IPS-NIHi11 (cell line): ENCODE measurements at places on chromosomes 6 and 20.
A peak's percentile ranks its signal among the peaks of the same experiment; 100 is the strongest.

DNA sequence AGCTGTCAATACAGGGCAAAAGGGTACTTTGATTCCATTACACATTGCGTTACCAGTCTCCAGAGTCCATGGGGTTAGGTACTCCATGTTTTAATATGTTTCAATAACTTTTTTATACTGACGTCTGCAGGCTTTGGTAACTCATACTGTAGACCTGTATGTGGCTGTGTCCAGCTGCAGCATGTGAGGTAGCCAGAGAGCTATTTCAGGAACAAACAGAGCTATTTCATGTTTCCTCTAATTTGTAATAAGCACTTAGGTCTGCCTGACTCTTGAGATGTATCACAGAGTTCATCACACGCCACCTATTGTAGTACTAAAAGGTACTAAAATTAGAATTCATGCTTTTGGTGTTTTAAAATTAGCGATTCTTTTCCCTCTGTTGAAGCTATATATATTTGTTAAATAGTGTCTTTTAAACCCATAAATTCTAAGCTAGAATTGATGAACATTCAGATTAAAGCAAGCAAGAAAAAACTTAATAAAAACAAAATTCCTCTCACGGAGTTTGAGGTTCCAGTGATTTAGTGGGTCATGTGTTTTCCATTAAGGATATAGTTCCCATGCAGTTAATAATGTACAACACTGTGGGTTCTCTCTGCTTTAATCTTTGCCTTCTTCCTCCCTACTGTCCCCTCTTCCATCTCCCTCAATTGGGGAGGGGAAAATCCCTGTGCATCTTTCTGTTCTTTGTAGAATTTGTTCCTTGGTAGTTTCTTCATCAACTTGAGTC lies 37.0 kb downstream of the FOXO3 start:
- no peak for DNase-seq

GRCh38 chr6:63887002-63887751 lies 251.6 kb downstream of the PHF3 start:
- no peak for DNase-seq

DNA sequence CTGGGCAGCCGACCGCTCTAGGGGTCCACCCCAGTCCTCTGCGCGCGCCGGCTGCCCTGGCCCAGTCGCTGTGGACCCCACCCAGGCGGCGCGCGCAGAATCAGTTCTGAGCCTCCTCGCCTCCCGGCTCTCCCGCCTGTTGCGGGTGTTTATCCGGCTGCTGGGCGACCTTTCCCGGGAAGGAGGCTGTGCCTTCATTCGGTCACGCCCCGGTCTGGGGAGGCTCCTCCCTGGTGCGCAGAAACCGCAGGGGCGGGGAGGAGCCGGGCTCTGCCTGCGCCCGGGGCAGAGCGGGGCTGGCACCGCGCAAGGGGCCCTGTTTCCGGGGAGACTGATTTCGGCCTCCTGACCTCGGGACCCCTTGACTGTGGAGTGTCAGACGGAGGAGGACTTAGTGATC lies 80.8 kb upstream of the EYS start:
- DNase-seq, result no peak

DNA sequence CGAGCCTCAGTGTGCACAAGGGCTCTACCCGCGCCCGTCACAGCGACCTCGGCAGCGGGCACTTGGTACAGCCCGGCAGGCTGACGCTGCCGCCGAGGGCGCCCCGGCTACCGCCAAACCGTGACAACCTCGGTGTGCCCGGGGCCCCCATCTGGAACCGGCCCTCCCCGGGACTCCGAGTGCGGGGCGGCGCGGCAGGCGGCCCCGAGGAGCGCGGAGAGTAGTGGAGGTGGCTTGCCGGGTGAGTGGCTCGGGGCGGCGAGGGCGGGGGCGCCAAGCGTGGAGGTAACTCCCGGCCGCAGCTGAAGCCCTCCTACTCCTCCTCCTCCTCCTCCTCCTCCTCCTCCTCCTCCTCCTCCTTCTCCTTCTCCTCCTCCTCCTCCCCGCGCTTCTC lies at the start of gene ISM1:
Gene ISM1, plus strand, starts transcription at position 371 of the 394 bp plus-strand sequence. CDS start 503 bp downstream, outside the sequence.
- DNase-seq, result peak; percentile 38

DNA sequence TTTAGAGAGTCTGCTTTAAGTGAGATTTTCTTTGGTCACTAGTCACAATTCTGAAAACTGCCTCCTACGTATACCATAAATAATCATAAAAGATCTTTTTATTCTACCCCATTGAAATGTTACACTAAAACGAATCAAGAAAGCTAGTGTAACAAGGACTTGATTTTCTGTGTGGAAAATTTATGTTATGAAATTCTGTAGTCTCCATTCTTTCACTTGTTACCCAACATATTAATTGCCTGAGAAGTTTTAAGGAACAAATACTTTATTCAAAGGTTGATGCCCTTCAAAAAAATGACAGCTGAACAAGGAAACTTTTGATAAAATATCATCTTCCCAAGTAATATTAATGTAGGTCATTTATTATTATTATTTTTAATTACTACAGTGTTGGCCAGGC lies 13.3 kb upstream of the HBS1L start:
- no peak for DNase-seq

DNA sequence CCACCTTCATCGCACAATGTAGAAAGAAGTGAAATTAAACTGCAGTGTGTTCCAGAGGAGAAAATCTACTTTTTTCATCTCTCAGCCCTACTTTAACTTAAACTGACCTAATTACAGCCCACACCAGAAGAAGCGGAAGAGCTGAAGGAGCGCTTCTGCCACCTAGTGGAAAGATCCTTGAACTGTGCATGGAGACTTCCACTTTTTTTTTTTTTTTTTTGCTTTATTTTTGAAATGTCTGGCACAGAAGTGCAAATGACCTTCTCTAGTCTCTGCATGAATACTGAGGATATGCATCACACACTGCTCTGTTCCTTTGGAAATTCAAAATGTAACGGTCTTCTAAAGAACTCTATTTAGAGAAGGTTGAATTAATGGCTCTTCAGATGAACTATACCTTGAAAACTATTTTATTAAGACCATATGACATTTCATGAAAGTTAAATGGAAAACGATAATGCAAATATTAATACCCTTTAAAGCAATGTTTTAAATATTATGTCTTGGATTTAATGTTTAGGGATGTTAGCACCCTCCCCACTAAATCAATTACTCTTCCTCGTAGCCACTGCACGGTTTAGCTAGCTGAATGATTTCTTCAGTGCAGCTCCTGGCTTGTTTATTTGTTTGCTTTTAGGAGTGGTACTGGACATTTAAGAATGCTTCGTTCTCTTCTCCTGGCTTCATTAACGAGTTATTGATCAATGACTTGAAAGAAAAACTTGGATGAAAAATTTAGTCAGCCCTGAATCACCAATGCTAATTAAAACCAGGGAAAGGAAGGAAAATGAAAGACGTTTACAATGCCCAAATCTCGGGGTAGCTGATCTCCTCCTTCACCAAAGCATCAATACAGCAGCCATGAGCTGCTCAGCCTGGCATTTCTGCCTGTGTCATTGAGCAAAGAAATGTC lies 569.6 kb upstream of the GJE1 start:
- peak; percentile 54 for DNase-seq

DNA sequence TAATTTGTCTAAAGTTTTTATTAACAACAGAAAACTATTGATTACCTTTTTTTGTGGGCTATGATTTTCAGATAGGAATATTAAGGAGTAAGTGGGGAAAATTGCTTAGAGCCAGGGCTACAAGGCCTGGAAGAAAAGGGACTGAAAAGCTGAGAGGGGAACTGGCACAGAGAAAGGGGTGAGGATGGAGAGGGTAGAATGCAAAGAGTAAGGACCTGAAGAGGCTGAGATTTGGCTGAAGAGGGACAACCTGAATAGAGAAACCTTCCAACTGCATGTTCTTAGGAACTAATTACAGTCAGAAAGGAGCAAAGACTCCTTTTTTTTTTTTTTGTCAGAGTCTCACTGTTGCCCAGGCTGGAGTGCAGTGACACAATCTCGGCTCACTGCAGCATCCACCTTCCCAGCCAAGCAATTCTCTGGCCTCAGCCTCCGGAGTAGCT lies 16.7 kb downstream of the BTN2A1 start:
- no peak for DNase-seq

GRCh38 chr6:161749576-161749975 lies 475.7 kb upstream of the AGPAT4 start:
- DNase-seq, result no peak

DNA sequence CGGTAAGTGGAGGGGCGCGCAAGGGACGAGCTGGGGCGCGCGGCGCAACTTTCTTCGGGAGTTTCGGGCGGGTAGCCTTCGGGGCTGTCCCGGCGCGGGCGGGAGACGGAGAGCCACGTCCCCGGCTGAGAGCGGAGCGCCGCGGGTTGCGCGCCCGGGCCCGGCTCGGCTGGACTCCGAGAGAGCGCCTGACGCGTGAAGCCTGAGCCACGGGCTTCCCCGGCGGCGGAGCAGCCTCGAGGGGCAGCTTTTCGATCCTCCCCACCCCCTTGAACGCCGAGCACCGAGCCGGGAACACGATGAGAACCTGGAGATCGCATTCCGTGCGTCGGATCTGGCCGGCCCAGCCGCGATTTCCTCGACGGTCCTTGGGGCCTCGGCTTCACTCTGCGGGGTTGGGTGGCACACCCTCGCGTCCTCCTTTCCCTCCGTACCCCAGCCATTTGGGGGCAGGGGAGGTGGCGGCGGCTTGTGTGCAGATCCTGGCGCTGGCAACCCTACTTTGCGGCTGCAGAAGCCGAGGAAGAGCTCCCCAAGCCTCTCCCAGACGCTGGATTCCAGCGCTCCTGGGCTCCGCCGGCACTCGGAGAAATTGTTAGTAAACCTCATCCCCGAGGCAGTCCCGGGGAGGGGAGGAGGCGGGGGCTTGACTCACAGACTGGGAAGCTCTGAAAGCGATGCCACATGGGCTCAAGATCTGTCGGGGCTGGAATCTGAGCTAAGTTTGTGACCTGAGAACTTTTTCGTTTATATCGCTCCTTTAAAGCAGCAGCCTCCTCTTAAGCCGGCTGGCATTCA lies 572 bp downstream of the DSE start:
- peak; percentile 83 for DNase-seq

DNA sequence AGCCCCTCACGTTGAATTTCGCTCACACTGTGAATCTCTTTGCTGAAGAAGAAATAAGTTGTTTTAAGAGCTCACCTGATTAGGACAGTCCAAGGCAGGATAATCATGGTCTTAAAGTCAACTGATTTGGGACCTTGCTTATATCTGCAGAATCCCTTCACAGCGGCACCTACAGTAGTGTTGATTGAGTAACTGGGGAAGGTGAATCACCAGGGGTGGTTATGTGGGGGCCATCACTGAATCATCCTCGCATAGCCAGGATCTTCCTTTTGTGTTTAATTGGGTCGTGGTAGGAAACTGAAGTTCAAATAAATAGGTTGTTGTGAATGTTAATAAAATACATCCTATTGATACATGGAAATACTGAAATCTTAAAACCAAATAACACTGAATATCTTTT lies 20.2 kb upstream of the MICA start:
- DNase-seq, result no peak

DNA sequence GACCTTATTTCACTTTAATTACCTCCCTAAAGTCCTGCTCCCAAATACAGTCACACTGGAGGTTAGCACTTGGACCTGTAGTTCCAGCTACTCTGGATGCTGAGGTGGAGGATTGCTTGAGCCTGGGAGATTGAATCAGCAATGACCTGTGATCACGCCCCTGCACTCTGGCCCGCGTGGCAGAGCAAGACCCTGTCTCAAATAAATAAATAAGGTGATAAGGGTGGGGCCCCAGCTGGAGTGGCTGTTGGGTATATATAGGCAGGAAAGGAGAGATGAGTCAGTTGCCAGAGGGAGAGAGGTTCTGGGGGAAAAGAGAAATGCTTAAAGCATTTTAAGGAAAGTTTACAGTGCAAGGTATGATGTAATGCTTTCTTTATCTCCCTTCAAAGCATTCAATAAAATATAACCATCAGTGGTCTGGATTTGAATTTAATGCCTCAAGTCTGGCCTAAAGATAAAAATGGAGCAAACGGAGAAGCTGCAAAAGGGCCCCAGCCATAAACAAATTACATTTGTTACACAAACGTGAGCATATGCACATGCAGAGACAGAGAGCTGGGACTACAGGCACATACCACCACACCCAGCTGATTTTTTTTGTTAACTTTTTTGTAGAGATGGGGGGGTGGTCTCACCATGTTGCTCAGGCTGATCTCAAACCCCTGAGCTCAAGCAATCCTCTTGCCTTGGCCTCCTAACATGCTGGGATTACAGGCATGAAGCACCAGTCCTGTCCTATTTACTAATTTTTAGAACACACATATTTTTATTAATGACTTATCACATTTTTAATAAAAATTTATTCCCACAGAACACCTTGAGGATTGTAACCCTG lies 6.1 kb upstream of the PM20D2 start:
- no peak for DNase-seq

- no peak for DNase-seq
Observed at GRCh38 chr6:161367472-161367871, 93.6 kb upstream of the AGPAT4 start.

- no peak for DNase-seq
Observed at GRCh38 chr6:26218824-26219223, 131.6 kb downstream of the HFE start.

DNA sequence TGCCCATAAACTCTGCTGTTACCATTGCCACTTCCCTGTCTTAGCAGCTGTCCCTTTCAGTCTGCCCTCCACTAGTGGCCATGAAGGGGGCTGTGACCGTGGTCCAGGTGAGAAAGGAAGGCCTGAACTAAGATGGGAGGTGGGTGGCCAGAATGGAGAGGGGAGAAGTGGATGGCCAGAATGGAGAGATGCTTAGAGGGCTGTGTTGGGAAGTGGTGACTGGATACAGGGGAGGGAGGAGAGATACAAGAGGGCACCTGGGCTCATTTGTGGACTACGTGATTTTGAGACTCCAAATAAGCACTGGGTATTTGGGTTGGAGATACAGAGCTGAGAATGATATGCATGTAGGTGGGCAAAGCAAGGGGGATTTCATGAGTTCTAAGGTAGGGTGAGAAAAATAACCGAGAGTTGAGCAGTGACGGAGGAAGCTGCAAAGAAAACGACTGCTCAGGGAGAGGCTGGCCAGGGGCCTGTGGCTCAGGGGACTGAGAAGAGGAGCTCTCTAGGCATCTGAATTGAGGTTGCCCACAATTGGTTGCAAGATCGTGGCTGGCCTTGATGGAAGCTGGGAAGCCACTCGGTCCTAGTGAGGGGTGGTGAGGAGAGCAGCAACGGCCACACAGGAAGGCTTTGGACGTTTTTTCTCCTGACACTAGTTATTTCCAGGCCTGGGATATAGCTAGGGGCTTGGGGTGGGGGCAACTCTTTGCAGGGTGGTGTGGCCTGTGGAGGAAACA lies 36.9 kb downstream of the PANK2 start:
- DNase-seq, result no peak

DNA sequence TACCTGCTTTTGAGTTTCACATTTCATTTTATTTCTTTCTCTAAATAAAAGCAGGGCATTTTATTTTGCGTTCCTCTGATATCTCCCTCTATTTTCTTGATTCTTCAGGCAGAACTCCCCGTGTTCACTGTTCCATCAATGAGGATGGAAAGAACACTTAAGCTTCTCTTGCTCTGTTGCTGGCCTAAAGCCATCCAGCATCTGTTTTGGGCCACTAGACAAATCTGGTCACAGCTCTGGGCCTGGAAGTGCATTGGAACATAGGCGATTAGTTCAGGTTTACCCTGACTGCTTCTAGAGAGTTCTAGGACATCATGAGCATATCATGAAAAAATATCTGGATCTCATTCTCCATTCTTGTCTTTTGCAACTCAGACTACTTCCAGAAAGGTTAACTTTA lies 611.2 kb downstream of the UTRN start:
- no peak for DNase-seq
